ENCODE measurements at places on chromosomes 7 and 10.

GRCh38 chr10:74081192-74081803 is 69.3 kb downstream of the AP3M1 start:
- no peak for DNase-seq

DNA sequence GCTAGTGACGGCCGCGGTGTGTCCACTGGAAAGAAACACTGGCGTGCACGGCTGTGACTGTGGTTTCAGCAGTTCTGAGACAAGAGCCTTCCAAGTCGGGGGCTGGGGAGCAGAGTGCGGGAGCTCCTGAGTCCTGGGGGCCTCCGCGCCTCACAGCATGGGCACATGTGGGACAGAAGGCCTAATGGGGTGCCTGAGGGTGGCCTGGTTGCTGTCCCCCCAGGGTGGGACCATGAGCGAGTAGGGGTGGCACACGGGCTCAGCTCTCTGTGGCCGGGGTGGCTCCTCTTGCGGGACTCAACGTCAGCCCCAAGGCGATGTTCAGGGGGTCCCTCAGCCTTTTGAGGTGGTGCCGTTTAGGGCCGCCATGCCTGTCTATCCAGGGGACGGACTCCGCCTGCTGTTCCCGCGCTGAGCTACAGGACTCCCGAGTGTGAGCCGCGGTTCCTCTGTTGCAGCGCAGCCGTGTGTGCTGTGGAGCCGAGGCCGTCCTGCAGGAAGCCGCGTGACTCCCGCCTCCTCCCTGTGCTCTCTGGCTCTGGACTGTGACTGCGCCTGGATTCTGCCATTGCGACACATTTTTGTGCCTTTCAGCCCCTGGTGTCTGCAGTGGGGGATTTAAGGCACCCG is 23.5 kb upstream of the CHST12 start:
- DNase-seq, result no peak

GRCh38 chr7:121043314-121044234 is 55.1 kb downstream of the CPED1 start:
- DNase-seq, result no peak

- DNase-seq, result no peak
Observed at GRCh38 chr7:156017916-156018700, 205.8 kb upstream of the SHH start.

GRCh38 chr10:126430512-126430911 is 42.2 kb upstream of the ADAM12 start:
- DNase-seq, result no peak

GRCh38 chr10:127720142-127720541 is 16.8 kb upstream of the FOXI2 start:
- no peak for DNase-seq

- DNase-seq, result no peak
Observed at GRCh38 chr10:58892031-58892531, 284.4 kb upstream of the PHYHIPL start.

DNA sequence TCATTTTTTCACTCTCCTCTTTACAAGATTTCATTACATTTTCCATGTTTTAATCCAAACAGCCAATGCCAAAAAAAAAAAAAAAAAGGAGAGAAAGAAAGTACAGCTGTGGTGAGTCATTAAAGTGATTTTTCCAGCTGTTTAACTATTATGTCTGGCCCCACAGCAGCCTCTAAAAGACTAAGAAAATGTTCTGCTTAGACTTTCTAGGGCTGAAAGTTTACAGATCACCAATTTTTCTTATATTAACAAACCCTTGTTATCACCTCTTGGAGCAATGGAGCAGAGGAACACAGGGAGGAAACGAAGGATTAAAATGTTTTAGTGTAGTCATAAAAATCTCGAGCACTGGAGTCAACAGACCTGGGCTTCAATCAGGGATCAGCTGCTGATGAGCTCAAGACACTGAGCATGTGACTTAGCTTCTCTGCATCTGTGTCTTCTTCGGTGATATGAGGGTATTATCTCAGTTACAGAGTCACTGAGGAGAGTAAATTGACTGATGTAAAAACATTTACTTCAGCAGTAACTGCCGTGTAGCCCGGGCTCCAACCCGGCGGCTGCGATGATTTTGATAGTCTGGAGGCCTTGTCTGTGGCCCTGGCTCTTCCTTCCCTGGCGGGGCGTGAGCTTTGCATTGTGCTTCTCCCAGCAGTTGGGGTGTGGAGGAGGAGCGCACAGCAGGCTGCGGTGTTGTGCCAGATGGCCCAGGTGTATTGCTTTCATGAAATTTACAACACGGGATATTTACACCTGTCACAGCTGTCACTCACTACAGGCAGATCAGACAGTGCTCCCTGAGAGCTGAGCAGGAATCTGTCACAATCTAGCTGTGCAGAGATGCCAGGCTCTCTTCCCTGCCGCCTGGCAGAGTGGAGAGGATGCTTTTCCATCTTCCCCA is 298.3 kb upstream of the FZD8 start:
- no peak for DNase-seq

DNA sequence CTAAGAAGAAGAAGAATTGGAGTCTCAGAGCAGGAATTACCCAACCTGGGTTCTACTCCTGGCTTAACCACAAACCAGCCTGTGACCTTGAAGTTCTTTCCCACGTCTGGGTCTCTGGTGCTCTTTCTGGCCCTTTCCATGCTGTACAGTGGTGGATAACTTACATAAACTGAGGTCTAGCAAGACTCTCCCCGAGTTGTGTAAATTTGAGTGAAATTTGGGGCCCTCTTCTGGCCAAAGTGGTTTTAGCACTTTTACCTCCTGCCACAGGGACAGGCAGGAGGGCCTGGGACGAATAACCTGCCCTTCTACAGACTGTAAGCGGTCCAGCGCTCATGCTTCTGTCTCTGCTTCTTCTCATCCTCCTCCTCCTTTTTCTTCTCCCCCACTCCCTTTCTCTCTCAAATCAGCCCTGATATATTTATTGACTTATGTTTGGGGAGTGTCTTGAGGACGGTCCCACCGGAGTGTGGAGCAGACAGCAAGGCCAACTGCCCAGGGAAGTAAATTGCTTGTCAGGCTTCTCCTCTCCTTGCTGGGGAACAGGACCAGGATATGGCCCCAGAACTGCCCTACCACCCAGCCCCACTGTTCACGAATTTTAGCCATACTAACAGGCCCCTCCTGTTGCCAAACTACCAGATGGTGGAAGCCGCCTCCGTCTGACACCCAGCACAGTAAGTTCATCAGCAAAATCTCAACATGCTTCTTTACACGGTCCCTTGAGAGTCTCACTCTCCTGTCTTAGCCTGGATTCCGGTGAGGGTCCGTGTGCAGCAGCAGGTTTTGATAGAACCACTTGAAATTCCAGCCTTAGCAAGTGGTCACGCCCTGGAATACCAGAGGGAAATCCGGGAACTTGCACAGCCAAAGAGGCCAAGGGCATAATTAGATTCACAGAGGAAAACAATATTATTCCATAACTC is 4.0 kb upstream of the SH3PXD2A start:
- no peak for DNase-seq

GRCh38 chr10:13890233-13891127 is 303.7 kb downstream of the PRPF18 start:
- no peak for DNase-seq

- DNase-seq, result no peak
Observed at GRCh38 chr10:63438506-63439498, 27.0 kb downstream of the JMJD1C start.

- DNase-seq, result no peak
Observed at GRCh38 chr10:77702166-77702565, 64.6 kb upstream of the KCNMA1 start.

- no peak for DNase-seq
Observed at GRCh38 chr7:31120800-31121513, 68.8 kb downstream of the ADCYAP1R1 start.

DNA sequence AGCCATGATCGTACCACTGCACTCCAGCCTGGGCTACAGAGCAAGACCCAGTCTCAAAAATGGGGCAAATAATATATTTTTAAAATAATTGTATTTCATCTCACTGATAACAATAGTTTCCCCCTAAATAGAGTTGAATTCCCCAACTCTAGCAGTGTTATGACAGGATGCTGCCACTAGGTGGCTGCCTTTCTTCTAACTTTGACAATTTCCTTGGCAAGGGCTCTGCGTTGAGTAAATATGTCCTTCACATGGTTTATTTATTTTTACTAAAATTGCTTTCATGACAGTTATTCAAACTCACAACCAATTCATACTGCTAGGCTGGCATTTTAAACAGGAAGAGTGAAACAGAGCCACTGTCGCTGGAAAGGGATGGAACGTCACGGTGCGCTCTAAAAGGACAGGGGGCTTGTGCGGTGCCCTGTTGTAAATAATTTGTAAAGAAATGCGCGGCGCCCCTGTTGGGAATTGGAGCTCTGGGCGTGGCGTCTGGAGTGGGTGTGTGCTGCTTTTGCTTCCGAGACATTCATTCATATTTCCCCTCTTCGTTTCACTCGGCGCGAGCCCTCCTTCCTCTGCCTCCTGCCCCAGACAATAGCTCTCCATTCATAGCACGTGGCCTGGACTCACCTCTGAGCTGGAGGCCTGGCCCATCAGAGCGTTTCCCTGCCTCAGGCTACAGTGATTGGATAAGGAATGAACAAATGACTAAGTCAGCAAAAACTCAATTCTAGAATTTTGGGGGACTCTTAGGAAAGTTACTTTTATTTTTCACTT is 20.5 kb upstream of the PITRM1 start:
- DNase-seq, result no peak

DNA sequence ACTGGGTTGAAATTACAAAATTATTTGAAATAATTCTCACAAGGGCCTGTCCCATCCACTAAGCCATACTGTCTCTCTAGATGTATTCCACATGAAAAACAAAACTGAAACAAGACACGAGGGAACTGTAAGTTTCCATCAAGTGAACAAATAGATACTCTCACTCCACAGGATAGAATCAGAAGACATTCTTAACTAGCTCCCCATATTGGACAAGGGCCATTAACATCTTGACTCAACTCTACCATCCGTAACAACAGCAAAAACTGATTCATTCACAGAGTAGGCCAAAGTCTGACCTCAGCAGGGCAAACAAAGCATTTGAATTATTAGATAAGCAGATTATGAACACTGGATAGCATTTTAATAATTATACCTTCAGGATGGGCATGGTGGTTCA is 29.1 kb downstream of the UBE2H start:
- no peak for DNase-seq

GRCh38 chr7:77684030-77684429 is 12.2 kb upstream of the RSBN1L start:
- no peak for DNase-seq
